C1 segment of cervical spinal cord (tissue), 14 donors: ENCODE measurements at places on chromosomes 3 and 15.

DNA sequence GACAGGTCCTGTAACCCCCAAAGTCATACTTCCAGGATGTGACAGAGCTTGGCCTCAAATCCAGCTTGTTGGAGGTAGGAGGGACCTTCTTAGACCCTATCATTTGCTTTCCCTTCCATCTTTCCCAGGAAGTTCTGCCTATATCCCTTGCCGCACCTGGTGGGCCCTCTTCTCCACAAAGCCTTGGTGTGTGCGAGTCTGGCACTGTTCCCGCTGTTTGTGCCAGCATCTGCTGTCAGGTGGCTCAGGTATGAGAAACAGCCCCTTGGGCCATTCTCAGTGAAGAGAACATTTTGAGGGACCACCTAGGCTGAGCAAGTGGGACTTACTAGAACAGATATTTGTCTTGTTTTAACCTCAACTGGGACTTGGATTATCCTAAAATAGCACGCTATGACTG is 1.3 kb downstream of the IL17RE start:
- DNase-seq, result no peak

DNA sequence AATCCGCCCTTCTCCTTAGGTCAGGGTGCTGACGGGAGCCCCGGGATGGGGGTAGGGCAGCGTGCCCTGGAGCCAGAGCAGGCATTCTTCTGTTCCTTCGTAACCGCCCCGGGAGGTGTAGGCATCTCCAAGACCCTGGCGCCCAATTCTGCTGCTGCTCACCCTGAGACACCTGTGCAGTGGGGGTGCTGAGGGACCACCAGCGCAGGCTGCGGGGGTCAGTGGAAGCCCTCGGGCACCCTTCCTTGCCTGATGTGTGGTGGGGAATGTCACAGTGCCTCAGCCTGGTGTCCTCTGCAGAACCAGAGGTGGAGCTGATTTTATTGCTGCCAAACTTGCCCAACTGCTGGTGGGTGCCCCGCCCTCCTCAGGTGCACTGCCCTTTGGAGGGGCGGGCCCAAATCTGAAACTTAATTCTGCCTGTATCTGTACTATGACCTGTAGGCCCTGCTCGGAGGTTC is 7.3 kb downstream of the CSK start:
- DNase-seq, result no peak

DNA sequence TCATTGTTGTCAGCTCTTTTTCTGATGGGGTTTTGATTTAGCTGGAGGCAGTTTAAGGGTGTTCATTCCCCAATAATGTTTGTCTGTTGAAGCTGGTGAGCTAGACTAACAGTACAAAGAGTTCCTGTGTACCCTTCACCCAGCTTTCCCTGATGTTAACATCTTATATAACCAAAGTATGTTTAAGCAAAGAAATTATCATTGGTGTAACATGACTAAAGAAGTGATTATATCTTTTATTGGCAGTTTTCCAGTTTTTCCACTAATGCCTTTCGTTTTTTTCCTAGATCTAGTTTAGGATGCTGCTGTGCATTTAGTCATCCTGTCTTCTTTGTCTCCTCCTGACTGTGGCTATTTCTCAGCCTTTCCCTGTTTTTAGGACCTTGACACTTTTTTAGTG is 165.6 kb downstream of the LPP start:
- no peak for DNase-seq

DNA sequence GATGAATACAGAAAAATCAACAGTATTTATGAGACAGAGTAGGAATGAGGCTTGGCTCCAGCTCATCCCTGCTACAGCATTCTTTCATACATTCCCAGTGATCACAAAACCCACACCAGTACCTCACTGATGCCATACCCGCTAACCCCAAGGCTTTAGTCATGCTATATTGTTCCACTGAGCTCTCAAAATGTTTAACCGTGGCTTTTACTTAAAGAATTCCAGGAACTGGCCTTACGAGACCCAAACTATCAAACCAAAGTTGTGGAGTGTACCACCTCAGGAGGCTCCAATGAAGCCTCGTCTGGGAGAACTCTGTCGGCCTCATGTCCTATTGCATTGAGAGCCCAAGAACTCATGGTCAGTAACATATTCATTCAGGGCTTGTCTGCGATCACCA is 278.9 kb downstream of the ULK4 start:
- no peak for DNase-seq

GRCh38 chr3:61520966-61521628 is 40.3 kb upstream of the PTPRG start:
- DNase-seq, result no peak

GRCh38 chr3:81728766-81729544 is 32.5 kb downstream of the GBE1 start:
- DNase-seq, result no peak

DNA sequence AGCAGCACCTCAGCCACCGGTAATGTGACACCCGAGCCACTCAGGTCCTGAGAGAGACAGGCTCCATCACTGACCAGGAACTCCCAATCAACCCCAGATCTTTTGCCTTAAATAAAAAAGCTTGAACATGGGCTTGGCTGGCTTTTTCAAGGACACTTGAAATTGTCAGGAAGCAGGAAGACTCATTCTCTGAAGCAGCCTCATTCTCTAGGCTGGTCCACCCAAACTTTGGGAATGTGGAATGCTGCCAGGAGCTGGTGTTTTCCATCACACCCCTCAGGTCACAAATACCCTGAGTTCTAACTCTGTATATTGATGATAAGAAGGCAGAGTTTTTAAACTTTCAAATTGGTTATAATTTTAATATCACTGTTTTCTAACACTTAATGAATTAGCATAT is 17.0 kb downstream of the CXCR6 start:
- no peak for DNase-seq

- DNase-seq, result no peak
Measured at GRCh38 chr3:66435989-66436388, 64.8 kb downstream of the LRIG1 start.

DNA sequence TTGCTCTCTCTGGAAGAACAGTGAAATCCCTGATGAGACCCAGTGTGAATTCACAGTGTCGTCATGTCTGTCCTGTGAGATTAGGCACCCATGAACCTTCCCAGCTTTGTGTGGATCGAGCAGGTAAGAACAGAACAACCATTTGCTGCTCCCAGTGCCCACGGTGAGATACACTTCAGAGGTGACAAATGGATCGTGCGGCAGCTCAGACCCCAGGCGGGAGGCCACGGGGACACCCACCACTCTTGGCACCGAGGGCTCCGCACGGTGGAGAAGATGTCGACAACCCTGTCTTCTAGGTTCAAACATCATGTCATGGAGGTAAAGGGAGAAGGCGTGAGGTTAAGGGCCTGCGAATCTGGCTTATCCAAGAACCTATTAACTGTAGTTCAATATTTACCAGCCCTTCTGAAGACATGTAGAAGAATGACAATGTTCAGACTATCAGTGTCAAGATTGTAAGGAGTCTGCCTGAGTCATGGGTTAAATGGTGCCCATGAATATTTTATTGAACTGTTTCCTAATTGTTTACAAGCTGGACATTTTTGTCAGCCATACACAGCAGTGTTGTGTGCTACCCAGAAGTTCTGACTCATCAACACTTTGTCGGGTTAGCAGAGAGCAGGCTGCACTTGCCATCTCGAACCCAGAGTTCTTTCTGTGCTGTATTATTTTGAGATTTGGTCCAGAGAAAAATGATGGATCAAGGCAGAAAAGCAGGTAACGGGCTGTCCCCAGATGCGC is 15.5 kb upstream of the PCSK6 start:
- DNase-seq, result no peak
